ENCODE measurements at places on chromosomes 5 and 9. TPM values are rescaled to one million over a fixed set of nuclear protein-coding genes. Genes with fewer than 3 reads are reported as not detected.

The SLC27A6 gene
- 4.7 TPM for polyA plus RNA-seq

The ABO gene
- 0.03 TPM for polyA plus RNA-seq

The GABRA6 gene
- polyA plus RNA-seq: not detected

The SLC46A2 gene
- polyA plus RNA-seq: 0.02 TPM

The ZNF618 gene
- polyA plus RNA-seq: 11.2 TPM

The PTGDS gene
- 1.7 TPM for polyA plus RNA-seq

The IFNA16 gene
- polyA plus RNA-seq: not detected

The GABRG2 gene
- 1.2 TPM for polyA plus RNA-seq

The ELOVL7 gene
- polyA plus RNA-seq: 3.1 TPM

The IFNA2 gene
- polyA plus RNA-seq: not detected

The NFX1 gene
- 19.2 TPM for polyA plus RNA-seq

The MAMDC2 gene
- polyA plus RNA-seq: 6.4 TPM

The KIF12 gene
- polyA plus RNA-seq: 5.2 TPM

The ROR2 gene
- polyA plus RNA-seq: 5.4 TPM

The NUTM2F gene
- polyA plus RNA-seq: 0.28 TPM

The DOK3 gene
- 4.2 TPM for polyA plus RNA-seq
